ENCODE measurements at places on chromosomes 16 and 17.
A peak's percentile ranks its signal among the peaks of the same experiment; 100 is the strongest.

DNA sequence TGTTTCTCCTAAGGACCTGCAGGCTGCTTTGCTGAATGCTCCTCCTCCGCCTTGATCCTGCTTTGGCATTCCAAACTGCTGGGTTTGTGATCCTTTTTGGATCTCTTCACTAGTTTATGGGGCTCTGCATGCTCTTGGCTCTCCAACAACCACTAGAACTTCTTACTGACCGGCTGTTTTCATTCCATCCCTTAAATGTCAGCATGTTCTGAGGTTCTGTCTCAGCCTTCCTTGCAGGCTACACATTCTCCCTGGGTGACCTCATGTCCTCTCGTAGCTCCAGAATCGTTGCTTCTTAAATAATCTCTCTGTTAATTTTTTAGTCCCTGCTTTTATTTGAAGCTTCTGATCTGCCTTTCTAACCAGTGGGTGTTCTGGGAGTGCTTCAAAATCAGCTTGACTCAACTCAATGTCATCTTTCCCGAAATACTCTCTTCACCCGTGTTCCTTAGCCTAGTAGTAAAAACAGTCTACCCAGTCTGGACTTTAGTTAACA is 119.0 kb upstream of the HS3ST2 start:
- DNase-seq, result no peak

DNA sequence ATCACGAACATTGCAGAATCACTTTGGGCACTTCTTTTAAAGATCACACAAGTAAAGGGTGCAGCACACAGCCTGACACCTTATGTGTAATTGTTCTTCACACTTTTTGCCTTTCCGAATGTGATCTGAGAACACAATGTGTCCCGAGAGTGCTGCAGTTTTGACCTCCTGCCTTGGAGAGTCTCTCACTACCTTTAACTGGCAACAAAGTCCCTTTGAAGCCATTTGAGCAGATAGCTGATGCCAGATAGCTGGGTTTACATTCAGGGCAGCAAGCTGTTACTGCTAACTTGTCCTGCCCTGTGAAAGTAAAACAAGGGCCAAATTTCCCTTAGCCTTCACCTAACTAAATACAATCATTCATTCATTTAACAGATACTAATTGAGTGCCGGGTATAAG is 411.0 kb upstream of the DYNLRB2 start:
- no peak for DNase-seq

GRCh38 chr16:57579361-57579665 is 36.9 kb downstream of the ADGRG5 start:
- DNase-seq, result peak; percentile 27

DNA sequence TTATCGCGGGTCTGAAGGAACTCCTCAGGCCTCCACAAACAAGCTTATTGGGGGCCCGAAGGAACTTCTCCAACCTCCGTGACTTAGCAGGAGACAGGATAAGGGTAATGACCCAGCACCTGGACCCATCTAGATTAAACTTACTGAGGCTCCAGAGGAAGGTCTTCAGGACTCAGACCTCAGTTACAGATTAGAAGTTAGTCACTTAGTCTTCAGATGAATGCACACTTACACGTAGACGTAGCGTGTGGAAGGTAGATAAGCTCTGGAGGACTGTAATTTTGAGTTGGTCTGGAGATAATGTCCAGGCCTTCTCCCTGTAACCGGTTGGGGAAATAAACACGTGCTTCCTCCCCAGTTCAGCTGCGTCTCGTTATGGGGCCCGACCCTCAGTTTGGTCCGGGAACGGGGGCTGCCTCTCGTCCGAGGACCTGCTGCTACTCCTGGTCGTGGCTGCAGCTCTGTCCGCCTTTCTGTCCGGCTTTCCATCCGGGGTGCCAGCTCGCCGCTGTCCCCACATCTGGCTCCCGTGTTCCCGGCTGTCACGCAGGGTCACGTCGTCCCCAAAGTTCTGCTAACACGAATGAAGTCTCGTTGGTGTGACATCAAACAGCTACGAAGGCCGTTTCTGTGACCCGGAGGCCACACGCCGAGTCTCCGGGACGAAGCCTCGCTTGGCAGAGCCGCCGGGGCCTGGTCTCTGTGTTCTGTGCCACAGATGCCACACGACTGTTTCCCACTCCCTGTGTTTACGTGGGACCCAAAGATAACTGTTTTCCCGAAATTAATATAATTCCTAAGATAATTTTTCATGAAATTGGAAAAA is 11.8 kb upstream of the SECTM1 start:
- peak; percentile 65 for DNase-seq

DNA sequence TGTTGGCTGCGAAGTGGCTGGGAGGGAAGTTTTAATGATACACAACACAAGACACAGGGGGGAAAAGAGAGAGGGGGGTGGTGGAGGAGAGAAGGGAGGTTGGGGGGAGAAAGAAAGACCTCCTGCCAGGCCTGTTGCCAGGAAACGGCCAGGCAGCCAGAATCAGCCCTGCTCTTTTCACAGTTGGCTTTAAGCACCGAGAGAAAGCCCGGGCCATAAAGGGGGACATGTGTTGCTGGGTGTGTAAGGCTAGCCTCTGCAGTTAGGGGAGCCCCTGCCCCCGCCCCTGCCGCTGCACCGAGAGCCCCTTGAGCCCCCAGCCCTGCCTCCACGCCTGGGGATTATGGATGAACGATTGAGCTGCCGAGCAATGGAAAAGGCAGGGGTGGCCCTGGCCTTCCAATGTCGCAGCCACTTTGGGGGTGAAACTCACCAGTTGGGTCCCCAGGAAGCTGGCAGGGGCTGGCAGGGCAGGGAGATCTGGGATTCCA is 13.9 kb upstream of the WNT3 start:
- no peak for DNase-seq

GRCh38 chr17:70276906-70277305 is 107.6 kb downstream of the KCNJ2 start:
- no peak for DNase-seq

DNA sequence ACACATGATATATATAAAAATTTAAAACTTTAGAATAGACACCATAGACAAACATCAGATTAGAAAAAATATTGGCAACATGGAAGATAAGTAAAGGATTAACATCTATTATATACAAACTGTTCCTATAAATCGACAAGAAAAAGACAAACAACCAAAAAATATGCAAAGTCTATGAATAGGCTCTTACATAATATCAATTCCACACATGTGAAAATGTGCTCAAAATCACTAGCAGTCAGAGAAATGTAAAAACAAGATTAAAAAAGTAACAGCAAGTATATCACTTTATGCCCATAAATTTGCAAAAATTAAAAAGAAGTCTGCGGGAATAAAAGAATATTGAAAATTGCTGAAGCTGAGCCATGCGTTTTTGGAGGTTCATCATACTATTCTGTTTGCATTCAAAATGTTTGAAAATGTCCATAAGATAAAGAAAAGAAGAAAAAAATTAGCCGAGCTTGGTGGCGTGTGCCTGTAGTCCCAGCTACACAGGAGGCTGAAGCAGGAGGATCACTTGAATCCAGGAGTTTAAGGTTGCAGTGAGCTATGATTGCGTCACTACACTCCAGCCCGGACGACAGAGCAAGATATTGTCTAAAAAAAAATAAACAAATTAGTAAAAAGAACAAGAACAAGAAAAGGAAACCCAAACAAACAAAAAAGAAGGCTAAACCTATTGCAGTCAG is 11.2 kb upstream of the ERN2 start:
- no peak for DNase-seq

DNA sequence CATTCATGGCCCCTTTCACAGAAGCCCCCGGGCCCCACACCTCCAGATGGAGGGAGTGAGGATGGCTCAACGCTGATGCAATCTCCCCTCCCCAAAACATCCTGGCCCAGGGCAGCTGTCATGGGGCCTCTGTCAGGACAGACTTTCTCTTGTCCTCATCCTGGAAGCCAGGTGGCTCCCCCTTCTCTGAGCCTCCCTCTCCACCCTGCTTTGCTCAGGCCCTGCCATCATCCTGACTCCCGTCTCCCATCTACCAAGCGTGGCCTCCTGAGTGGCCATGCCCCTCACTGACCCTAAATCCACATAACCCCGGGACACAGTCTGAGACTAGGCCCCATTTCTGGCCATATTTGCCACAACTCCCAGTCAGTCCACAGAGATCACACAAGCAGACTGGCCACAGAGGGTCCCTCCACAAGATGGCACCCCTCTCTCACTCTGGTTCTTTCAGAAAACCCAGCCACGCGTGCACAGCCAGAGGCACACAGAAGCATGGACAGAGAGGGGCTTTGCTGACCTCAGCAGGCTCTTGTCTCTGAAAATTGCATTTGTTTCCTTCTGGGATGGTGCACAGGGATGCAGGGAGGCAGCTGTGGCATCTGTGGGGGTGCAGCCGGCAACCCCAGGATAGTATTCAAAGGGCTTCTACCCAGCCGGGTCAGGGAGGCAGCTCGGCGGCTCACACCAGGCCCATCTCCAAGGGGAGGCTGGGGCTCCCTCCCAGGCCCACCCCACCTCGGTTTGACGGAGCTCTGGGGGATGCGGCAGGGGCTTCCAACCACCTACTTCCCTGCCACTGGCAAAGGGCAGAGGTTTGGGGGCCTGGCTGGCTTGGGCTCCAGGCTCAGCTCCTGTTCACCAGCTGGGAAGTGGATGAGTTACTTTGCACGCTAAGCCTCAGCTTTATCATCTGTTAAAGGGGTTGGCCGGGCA is 16.9 kb downstream of the DOC2B start:
- DNase-seq, result no peak

DNA sequence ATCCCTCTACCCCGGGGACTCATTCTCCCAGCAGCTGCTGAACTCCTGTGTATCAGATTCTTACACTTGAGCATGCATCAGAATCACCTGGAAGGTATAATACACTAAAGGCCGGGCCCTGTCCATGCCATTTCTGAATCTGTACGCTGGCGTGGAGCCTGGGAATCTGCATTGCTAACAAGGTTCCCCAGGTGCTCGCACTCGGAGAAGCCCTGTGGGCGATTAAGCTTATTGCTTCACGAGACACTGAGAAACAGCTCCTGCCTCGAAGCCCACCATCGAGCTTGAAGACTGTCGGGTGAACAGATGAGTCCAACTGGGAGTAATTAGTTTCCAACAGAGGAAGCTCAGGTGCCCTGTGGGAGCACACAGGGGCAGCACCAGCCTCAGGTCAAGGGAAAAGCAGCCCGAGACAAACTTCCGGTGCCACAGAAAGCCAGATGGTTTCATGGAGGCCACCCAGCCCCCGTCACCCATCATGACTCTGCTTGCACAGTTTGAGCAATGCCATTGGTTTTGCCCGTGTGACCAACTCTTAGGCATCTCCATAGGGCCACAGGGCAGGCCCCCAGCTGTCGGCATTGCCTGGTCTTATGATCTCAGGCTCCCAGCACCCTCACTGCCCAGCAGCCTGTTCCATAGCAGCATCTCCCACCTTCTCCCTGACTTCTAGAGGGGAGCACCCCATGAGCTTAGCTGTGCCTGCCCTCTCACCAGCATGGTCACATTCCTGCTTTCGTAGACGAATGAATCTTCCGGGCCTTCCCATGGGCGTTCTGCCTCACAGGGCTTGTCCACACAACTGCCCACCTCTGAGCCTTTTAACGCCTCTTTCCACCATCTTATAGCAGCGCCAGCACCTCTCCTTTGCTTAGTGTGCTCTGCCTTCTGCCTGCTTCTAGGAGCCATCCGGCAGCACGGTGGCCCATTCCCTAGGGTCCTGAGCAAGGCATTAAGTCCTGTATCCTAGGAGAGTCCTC is 10.9 kb downstream of the CTRB2 start:
- DNase-seq, result no peak

GRCh38 chr17:357644-358043 is 5.0 kb upstream of the RPH3AL start:
- DNase-seq, result no peak

- DNase-seq, result no peak
Observed at GRCh38 chr17:75388476-75389030, 16.9 kb downstream of the GRB2 start.

- no peak for DNase-seq
Observed at GRCh38 chr17:82349287-82349701, 9.8 kb upstream of the TEX19 start.

DNA sequence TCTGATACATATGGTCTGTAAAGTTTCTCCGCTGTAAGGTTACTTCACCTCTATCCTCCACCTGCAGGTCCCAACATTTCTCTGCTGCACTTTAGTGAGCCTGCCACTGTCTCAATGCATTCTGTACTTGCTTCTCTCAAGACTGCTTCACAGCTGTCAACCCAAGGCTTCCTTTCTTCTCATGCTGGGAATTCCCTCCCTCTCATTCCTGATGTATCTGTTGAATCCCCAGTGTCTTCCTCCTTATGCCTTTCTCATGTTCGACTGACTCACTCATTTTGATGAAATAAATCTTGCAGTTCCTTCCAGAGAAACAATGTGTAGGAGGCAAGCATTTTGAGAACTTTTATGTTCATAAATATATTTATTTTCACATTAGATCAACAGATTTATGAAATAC is 288.3 kb downstream of the CNTNAP4 start:
- DNase-seq, result no peak

DNA sequence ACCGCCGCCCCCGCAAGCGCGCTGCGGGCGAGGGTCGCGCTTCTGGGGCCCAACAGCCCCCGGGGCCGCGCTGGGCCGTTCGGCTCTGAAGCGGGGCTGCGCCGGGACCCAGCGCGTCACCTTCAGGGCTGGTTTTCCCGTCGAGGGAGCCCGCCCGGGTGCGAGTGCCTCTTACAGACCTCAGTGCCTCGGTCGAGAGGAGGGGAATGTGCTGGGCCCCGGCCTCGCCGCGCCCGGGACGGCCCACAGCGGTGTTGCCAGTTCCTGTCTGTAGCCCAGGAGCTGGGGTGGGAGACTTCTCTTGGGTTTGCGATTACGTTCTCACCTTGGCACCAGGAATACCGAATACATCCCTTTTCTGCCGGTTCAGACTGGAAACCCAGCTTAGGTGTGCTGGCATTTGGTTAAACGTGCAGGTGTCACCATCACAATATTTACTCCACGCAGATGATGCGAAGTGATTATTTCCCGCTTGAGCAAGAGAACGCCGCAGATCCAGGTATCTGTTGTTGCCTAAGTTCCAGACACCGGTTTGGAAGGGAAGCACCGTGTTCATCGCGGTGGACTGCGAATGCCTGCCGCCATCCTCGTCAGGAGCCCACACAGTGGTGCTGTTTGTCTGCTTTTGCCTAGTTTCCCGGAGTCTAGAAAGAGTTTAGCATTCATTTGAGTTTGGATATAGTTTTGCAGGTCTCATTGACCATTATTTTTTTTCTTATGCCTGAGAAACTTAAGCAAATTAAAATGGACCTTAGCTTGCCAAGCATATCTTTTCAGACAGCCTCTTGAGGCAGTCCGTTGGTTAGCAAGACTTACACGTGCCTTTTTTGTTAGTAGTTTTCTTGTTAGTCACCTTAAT is 914 bp downstream of the MAP1LC3B start:
- DNase-seq, result no peak

GRCh38 chr16:48907906-48908634 is 298.1 kb upstream of the N4BP1 start:
- no peak for DNase-seq

GRCh38 chr16:30147843-30148510 is 25.0 kb upstream of the MAPK3 start:
- DNase-seq, result no peak

- DNase-seq, result no peak
Observed at GRCh38 chr17:28908640-28909167, 5.8 kb upstream of the DHRS13 start.

- DNase-seq, result no peak
Observed at GRCh38 chr17:45833920-45834319, 10.8 kb upstream of the SPPL2C start.

Measured in type B pancreatic cell (in vitro differentiated cells).